RCC 7860 (cell line): ENCODE measurements at places on chromosomes 7 and 10.

DNA sequence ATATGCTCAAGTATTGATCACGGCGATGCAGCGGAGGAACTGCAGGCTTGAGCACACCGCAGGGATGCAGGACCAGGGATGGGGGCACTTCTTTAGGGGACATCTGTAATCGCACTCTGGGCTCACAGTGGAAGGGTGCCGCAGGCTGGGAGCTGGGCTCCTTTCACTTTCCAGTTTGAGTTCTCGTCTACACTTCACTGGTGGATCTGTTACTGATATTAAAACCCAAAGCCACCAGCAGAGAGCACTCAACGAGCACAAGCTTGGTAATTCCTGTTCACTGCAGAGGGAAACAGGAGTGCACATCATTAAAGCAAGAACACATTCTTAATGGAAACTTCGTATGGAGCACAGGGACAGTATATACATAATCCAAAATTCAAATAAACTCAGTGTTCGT, 91.3 kb downstream of the PARD3 start:
- DNase-seq, result peak; percentile 67

DNA sequence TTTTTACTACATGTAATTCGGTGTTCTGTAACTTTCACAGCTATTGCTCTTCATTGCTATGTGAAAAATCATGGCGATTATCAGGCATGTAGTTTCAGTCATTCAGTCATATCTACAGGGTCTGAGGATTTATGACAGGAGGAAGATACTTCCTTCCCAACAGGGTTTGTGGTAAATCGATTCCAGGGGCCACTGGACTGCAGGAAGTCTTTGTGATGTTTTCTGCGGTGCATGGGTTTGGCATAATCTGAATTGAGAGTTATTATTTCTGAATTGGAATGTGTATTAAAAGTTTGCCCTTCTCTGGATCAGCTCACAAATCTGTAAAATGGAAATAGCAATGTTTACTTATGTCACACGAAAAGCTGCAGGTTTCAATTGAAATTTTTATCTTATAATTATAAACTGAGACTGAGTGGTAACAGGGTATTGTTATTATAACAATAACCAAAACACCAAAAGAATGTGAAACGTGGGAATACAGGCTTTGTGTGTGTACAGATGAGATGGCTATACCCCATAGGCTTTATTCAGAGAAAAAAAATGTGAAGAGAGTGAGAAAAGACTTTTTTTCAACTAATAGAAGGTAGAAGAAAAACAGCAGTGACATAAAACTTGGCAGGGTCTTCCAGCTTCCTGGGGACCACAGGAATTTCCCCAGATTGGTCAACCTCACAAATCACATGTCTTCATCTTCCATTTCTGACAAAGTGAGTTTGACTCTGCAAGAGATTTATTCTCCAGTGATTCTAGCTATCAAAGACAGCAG, 307.7 kb upstream of the NFE2L3 start:
- no peak for DNase-seq

- no peak for DNase-seq
Measured at GRCh38 chr10:122798704-122799231, 46.9 kb downstream of the CUZD1 start.

DNA sequence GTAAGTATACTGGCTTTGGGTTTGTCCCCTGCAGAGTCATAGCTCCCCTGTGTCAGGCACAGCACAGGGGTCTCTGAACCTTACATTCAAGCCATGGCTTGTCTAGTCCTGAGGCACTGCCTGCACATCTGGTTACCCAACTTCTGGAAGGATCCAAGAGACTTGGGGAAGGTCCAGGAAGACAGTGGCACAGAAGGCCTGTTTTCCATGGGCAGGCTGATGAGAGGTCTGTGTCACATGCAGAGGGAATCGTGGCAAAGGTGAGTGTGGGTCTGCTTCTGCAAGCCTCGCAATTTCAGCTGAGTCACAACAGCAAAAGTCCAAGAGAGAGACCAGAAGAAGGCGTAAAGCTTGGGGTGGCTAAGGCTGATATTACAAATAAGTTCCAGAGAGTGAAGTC, 28.4 kb upstream of the BMPR1A start:
- DNase-seq, result no peak

GRCh38 chr10:96448558-96448957, 65.2 kb downstream of the TLL2 start:
- DNase-seq, result no peak

- no peak for DNase-seq
Measured at GRCh38 chr7:64035388-64035787, 9.8 kb upstream of the ZNF727 start.

DNA sequence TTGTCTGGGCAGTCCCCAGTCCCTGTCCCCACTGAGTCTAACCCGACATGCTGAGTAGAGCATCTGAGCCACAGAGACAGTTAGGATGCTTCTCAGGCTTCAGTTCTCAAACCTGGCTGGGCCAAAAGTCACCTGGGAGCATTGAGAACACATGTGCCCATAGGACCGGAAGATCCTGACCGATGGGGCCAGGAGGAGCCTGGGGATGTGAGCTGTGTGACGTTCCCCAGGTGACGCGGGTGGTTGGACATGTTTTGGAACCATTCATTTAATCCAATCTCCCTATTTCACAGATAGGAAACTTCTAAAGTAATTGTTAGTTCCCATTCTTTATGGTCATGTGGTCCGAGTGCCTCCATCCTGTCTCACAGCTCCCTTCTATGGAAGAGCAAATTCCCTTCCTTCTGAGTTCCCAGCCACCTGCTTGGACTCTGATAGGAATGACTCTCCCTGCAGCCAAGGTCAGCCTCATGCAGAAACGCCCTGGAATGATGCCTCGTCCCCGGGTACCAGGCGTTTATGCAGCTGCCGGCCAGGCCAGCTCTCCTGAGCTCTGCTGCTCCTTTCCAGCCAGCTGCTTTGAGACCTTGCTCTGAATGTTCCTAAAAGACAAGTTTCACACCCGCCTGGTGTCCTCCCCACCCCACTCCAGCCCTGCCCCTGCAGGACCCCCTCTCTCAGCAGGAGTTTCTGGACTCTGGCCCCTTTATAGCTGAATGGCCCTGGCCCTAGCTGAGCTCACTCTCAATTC, 166.5 kb upstream of the RHEB start:
- DNase-seq, result no peak

DNA sequence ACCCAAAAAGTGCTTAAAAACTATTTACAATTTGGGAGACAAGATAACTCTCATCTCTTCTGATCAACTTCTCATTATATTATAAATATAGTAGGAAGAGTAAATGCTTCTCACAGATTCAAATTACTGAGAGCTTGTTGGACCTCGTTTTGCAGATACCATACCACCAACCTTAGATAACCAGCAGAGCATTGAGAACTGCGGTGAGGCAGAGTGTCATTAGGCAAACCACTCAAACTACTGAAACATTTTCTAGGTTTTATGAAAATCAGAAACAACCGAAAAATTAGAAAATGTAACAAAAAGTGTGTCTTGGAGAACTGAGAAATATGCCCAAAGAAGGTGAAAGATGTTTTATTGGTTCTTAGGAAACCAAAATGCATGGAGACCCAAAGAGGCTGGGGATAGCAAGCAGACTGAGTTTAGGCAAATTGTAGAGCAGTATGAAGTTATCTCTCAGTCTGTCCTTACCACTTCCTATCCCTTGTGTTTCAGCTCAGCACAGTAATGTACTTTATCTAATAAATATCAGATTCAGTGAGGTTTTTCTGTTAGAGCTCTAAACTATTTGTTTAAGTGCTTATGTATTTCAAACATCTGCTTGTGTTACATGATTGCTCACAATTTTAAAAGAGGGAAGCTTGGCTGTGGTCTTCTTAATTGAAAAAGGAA, 77.9 kb downstream of the HECTD2 start:
- DNase-seq, result no peak

DNA sequence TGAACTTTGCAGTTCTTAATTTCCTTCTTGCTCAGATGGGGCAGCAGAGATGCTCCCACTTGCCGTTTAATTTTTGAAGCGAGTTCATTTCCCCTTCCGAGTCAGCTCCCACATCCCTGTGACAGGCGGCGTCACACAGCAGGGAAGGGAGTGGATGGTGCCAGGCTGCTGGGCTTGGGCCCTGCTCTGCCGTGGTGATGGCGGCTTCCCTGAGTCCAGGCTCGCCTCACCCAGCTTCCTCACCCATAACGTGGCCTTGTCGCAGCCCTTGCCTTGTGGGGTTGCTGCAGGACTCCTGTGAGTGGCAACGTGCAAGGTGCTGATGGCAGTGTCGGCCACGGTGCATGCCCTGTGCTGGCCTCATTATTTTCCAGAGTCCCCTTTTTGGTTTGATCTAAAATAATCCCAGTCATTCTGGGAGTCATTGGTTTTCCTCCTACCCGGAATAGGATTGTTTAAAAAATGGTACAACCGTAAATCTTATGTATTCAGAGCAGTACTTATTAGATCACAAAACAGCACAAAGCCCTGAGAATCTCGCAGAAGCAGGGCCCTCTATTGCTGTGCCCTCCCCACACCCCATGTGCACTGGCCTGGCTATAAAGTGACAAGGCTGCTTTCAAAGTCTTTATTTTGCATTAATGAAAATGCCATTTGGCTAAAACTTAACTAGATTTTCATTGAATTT, 260.1 kb downstream of the WDR37 start:
- no peak for DNase-seq

GRCh38 chr10:12921163-12921562, 80.3 kb downstream of the CCDC3 start:
- DNase-seq, result no peak

DNA sequence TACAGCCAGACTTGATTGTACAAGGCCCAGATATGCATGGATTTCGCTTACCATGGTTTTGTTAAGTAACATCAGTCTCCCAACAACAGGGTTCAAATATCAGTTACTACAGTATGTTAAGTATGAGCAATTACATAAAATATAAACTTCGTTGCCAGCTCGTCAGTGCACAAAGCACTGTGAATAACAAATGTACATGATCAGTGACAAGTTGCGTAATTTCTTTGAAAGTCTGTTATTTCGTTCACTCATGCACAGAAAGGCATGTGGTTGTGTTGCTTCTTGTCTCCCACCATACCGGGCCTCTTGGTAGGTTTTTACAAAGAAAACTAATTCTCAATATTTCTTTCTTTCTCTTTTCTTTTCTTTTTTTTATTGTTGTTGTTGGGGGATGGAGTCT, 12.5 kb upstream of the ZNF487 start:
- no peak for DNase-seq
